ENCODE measurements at places on chromosomes 4 and X. TPM values are rescaled to one million over a fixed set of nuclear protein-coding genes. Genes with fewer than 3 reads are reported as not detected.

Gene HPGD
- total RNA-seq: 0.08 TPM

- ATAC-seq: no peak
Measured at GRCh38 chrX:69430785-69431184, 73.3 kb upstream of the NALF2 start.

Gene NLRP2B
- not detected for total RNA-seq

DNA sequence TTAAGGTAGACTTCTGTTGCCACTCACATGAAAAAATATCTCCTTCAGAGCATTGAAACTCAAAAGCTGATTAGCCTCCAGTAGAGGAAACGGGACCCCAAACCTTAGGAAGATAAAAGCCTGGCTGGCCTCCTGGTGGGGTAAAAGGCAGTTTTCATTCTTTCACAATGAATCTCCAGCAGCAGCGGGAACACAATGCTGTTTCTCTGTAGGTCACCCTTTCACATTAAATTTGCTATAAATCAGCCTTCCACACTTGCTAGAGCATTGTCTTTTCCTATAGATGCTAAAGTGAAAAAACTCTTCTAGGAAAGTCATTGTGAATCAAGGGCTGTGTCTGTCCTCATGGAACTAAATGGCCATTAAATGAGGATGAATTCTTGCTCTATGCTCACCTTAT is 207.3 kb upstream of the MAGEB2 start:
- no peak for ATAC-seq

GRCh38 chrX:108332281-108332680 is 105.9 kb downstream of the COL4A6 start:
- ATAC-seq: no peak

DNA sequence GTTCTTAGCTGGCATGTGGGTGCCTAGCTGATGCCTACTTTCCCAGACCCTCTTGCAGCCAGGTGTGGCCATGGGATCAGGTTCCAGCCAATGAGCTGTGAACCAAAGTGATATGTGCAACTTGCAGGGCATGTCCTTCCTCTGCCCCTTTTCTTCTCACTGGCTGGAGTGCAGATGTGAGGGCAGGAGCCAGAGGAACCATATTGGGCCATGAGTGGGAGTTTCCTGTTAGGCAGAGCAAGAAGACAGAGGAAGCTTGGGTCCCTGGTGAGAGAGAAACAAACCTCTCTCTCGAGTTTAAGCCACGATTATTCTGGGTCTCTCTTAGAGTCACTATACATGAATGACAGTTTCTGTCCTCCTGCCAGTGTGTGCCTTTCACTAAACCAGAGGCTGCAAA is 120.4 kb upstream of the STX18 start:
- ATAC-seq: no peak

Gene TAF7L
- 0.71 TPM for total RNA-seq

DNA sequence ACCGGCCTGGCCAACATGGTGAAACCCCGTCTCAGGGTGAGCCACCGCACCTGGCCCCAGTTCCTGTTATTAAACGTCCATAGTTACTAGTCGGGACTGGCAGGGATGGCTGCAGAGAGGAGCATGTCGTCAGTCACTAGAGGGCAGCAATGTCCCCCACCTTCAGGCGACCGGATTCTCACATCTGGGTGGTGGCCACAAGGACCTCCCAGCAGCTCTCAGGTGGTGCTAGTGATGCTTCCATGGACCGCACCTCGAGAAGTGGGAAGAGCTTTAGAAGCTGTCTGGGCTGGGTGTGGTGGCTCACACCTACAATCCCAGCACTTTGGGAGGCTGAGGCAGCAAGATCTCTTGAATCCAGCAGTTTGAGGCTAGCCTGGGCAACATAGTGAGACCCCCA is 13.3 kb upstream of the IL3RA start:
- peak; percentile 32 for ATAC-seq

- ATAC-seq: no peak
Measured at GRCh38 chrX:45454290-45454689, 253.6 kb upstream of the DIPK2B start.

Gene VEGFD
- 0.43 TPM for total RNA-seq
